ENCODE measurements at places on chromosomes 2 and 18.
A peak's percentile ranks its signal among the peaks of the same experiment; 100 is the strongest.

DNA sequence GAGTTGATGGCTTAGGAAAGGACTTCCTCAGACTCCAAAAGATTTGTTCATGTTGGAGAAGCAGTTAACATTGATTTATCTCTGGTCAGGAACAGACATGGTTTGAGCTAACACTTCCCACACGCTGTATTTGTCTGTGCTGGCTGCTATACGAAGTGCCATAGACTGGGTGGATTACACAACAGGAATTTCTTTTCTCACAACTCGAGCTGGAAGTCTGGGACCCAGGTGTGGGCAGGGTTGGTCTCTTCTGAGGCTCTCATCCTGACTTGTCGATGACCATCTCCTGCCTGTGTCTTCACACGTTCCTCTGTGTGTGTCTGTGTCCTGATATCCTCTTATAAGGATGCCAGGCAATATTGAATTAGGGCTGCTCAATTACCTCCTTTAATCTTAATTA is 163.4 kb upstream of the BCL2L11 start:
- no peak for DNase-seq

GRCh38 chr2:44614940-44615339 is 253.2 kb downstream of the CAMKMT start:
- no peak for DNase-seq

GRCh38 chr2:105546628-105546974 is 147.8 kb upstream of the FHL2 start:
- DNase-seq: no peak

- no peak for DNase-seq
Measured at GRCh38 chr2:173874894-173875237, 90.3 kb downstream of the SP3 start.

- no peak for DNase-seq
Measured at GRCh38 chr2:220166616-220167015, 539.2 kb downstream of the SLC4A3 start.

DNA sequence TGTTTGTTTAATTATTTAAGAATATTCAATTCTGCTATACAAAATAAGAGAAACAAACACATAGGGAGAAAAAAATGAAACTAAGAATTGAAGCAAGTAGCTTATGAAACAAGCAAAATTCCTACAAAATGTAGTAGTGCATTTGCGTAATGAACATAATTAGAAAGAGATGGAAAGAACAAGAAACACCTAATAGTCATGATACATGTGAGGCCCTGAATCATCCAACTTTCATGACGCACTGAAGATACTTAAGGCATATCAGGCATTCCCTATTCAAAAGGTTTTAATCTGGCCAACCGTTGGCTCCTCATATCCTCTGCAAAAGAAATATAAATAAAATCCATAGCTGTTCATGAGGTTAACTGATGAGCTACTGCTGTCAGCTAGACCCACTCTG is 14.5 kb upstream of the NAB1 start:
- peak; percentile 47 for DNase-seq

- no peak for DNase-seq
Measured at GRCh38 chr2:44821500-44821899, 120.0 kb upstream of the SIX3 start.

All from fibroblast of the conjunctiva (primary cell).